ENCODE measurements at places on chromosomes 1 and 21.

DNA sequence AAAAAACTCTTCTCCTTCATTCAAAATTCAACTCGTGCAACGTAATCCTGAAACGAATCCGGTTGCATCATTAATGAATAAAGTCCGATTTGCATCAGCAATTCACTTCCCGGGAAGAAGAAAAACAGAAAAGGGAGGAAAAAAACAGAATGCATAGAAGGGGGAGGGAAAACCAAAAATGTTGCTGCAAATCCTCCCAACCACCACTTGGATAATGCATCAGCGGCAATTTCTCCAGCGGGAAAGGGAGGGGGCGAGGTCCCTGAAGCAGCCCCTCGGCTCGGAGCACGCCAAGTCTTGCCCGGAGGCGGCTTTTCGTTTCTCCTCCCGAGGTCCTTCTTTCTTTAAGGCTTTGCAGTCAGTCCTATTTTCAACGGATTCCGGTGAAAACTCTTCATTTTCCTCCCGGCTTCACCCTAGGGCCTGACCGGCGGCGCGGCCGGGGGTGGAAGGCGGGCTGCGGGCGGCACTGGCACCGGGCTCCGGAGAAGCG is 723 bp downstream of the CDC42BPA start:
- peak; percentile 2 for DNase-seq

GRCh38 chr1:235018720-235019444 is 109.8 kb downstream of the TOMM20 start:
- no peak for DNase-seq

DNA sequence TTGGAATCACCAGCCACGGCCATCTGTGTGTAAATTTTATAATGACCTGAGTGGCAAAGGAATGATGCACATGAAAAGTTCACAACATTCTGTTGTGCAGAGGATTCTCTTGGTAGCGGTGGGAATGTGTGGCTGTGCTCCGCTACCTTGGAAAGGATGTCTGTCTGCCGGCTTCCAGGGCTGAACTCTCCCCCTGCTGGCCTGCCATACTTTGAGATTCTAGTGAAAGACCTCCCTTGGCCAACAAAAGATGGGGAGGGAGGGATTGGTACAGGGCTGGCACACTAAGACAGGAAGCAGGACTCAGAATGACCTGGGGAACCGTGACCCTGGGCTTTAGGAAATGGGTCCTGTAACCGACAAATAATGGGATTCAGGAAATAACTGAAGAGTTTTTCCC is 194.5 kb upstream of the PLD5 start:
- no peak for DNase-seq

- DNase-seq = no peak
Observed at GRCh38 chr1:20893931-20894330, 106.8 kb upstream of the HP1BP3 start.

DNA sequence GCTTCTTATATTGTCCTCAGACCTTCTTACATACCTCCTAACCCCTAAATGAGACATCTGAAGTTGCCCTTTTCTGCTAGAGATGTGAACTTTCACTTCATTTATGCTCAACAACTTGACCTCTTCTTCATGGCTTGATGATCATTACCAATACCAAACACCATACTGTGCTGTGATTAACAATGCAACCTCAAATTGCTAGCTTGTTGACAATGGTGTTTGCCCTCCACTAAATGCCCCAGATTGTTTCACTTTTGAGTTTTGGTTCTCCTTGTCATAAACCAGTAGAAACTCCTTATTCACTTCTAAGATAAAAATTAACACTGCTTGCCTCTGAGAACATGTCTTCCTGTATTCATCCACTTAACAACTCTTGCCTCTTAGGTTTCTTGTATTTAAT is 5.6 kb downstream of the JAK1 start:
- no peak for DNase-seq

DNA sequence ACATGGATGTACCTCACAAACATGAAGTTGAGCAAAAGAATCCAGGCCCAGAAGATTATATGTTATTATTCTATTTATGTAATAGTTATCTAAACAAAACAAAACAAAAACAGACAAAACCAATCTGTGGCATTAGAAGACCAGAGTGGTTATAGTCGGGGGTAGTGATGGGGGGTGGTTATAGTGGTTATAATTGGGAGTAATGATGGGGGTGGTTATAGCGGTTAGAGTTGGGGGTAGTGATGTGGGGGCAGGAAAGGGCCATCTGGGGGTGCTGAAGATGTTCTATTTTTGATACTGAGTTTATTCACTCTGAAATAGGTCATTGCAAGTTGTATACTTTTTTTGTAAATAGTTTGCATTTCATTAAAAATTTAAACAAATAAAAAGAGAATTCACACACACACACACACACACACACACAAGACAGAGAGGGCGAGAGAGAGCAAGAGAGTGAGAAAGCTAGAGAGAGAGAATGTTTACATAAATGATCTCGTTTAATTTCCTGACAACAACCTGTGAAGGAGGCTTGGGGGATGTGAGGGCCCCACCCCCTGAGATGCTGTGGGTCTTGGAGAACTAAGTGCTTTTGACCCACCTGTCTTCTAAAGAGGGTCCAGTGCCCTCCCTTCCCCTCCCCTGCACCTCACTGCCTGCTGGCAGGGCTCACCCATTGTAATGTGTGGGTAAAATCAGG is 37.4 kb downstream of the RHOU start:
- no peak for DNase-seq

- no peak for DNase-seq
Observed at GRCh38 chr1:219666242-219666641, 53.3 kb upstream of the ZC3H11B start.

GRCh38 chr1:70324683-70325082 is 29.8 kb downstream of the ANKRD13C start:
- DNase-seq = no peak

- no peak for DNase-seq
Observed at GRCh38 chr21:44312716-44313115, 12.9 kb downstream of the PFKL start.

GRCh38 chr1:92030656-92031107 is 897 bp downstream of the EPHX4 start:
- peak; percentile 12 for DNase-seq

DNA sequence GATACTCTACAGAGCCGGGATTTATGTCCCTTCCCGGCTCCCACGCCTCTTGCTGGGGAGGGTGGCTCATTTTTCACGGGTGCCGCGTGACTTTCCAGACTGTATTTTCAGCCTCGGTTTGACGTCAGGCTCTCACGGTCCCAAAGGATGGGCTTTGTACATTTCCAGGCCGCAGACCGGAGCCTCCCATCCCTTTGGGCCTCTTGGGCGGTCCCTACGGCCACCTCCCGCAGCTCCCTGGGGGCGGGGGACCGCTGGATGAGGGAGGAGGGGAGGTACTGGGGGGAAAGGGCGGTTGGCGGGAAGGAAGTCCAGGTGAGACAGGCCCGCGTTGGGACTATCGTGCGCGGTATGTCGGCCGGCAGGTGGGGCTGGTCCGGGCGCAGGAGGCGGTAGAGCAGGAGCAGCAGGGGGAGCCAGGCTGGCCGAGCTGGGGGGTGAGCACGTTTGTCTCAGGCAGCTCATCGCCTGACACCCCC is 17.9 kb downstream of the UBL4B start:
- DNase-seq = no peak

- no peak for DNase-seq
Observed at GRCh38 chr1:243902100-243902499, 52.1 kb upstream of the AKT3 start.

DNA sequence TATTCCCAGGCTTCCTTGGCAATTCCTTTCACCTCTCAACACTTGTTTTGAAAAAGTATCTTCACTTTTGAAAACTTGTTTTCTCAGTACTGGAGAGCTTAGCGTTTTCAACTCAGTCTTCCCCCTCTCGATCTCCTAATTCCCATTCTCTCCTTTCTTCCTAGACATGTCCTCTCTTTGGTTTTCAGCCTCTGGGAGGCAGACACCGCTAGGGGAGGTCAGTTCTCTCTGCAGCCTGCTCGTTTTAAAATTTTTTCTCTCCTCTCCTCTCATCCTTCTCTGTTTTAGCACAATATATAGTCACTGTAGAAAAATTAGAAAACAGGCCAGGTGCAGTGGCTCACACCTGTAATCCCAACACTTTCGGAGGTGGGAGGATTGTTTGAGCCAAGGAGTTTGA is 12.6 kb upstream of the RHEX start:
- DNase-seq = no peak
